ENCODE measurements at places on chromosomes 2 and 18.

DNA sequence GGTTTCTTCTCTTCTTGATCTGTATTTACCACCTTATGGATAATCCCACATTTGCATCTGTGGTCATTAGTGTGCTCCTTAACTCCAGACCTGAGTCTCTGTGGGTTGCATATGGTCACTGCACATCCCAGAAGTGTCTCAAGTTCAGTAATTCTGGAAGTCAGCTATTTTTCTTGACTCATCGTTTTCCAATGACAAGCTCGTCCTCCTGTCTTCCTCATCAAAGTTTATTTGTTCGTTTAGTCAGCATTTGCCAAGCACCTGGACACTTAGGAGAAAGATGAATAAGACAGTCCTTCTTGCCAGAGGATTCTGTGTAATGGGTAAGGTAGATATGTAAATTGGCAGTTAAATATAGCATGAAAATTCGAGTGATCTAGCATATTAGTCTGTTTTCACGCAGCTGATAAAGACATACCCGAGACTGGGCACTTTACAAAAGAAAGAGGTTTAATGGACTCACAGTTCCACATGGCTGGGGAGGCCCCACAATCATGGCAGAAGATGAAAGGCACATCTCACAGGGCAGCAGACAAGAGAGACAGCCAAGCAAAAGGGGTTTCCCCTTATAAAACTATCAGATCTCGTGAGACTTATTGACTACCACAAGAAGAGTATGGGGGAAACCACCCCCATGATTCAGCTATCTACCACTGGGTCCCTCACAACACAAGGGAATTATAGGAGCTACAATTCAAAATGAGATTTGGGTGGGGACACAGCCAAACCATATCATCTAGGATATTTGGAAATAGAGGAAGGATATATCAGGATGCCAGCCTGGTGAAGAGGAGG lies 19.4 kb downstream of the FASTKD2 start:
- DNase-seq, result no peak

- DNase-seq, result no peak
Observed at GRCh38 chr2:233468741-233469110, 97.9 kb downstream of the USP40 start.

DNA sequence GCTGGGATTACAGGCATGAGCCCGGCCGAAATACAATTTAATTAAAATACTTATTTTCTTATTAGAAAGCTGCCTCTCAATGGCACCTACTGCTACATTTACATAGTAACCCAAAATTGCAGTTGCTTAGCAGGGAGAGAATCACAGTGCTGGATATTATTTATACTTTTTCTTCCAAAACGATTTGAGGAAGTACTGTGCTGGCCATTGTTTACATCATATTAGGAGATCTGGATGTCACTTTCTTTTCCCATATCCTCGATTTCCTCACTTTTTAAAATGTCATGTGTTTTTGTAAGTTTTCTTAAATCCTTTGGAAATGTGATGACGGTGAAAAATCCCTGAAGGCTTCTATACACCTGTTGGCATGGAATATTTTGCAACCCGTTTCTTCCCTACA lies 3.4 kb upstream of the SP3 start:
- DNase-seq, result no peak

DNA sequence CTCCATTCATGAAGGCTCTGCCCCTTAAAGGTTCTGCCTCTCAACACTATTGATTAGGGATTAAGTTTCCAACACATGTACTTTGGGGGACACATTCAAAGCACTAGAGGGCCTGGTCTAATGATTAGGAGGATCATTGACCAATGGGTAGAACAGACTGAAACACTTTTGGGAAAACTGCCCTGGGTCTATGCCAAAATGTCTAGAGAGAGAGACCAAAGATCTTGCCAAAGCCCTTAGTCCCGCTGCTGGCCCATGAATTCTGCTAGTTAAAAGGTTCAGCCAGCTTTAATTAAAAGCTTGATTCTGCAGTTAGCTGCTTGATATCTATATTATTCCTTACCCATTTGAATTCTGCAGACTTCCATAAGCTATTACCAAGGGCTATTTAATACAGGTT lies 613.2 kb downstream of the SLC4A3 start:
- no peak for DNase-seq

GRCh38 chr2:216754336-216754735 lies 59.0 kb upstream of the IGFBP5 start:
- DNase-seq, result no peak

All from EL (cell line).